ENCODE measurements at places on chromosomes 3 and 15.

DNA sequence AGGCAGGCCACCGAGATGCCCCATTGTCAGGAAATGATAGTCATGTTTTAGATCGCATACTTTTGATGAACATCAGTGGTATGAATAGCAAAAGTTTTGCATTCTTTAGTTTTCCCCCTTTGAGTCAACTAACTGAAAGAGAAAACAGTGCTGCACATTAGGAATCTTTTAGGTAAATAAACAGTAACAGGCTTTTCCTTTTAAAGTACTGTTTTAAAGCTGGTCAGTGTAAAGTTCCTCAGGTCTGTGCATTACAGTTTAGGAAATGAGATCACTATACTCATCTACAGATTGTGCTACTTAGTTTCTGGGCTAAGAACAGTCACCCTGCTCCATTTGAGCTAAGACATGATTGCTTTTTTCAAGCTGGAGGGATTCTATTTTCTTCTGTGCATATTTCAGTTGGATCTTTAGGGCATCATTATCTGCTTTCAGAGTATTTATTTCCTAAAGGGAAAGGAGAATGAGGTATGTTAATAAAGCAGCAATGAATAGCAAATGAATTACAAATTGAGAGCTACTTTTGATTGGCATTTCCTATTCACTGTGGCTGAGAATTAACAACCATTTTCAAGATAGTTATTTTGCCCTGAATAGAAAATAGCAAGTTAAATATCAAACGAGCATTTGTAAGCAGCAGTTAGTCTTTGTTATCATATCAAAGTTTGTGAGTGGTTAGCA lies 36.5 kb downstream of the FAM98B start:
- DNase-seq, result no peak

- DNase-seq, result no peak
Measured at GRCh38 chr3:114128231-114128630, 50.6 kb downstream of the DRD3 start.

DNA sequence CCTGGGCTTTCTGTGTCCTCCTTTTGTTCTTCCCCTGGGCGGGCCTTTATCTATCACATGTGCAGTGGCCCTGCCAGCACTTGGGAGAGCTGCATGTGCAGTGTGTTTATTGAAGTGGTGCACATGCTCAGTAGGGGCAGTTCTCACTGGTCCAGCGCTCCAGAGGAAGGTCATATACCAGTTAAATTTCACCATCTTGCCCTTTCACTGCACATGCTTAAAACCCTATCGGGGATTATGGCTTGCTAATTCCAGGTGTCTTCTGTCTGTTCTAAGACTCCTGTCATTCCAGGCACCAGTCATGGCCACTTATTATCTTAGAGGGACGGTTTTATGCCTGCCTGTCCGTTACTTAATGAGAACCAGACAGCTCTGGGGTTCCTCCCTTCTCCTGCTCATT lies 52.2 kb downstream of the ROPN1B start:
- no peak for DNase-seq

DNA sequence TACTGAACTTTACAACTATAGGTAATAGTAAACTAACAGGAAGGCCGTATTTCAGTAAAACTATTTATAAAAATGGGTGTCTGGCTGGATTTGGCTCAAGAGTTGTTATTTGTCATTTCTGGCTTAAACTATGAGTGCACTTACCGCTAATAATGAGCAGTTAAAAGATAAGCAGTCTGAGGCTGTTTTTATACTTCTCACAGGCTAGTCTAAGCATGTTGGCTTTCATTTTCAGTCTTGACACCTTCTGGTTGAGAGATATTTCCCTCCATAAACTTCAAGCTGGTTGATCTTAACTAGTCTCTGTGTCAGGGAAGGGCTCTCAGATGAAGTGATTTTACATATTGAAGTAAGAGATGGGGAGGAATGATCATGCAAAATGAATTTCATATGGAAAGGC lies 96.1 kb downstream of the RSRC1 start:
- DNase-seq, result no peak

DNA sequence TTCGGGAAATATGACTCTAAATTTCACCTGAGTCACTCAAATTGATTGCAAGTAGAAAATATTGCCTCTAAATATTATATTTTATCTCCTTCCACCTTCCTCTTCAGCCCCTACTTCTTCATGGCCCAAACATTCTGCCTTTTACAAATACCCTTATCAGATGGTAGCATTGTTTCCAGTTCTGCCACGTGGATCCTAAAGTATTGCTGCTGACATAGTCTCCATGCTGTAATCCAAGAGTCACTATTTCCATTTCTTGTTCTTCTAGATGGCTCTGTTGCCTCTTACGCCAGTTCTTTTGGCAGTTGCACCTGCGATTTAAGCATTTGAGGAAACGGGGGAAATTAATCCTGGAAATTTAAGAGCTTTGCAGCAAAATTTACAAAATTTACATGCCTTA lies 13.6 kb downstream of the LMOD3 start:
- no peak for DNase-seq

GRCh38 chr3:180319461-180319860 lies 282.5 kb upstream of the TTC14 start:
- DNase-seq, result no peak

GRCh38 chr3:101722394-101723173 lies 1.8 kb upstream of the CEP97 start:
- DNase-seq, result no peak

DNA sequence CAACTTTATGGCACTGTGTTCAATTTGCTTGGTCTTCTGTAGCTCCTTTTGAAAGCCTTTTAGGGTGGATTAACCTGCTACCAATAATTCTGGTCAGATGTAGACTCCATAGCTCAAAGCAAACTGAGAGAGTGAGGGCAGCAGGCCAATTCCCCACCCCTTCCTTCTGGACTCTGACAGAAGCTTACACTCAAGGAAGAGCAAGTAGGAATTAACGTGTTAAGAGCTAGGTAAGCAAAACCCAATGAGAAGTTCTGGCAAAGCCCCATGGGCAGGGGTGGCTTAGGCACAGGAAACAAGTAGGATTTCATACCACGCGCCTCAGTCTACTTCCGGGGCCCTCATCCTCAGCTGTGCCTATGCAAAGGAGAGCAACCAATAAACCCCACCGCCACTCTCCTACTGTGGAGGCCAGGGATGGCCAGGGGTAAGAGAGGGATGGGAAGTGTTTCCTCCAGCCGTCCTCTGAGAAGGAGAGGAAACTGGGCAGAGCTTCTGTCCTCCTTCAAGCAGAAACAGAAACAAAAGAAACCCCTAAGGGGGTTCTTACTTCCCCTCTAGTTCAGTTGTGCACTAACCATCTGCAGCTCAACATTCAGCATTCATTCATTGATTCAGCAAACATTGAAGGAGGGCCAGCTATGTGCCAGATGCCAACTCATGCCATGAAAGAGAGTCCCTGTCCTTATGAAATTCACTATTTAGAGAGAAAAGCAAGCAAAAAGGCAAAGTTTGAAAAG lies 12.6 kb downstream of the CCR5 start:
- no peak for DNase-seq

- no peak for DNase-seq
Measured at GRCh38 chr3:102329561-102329960, 105.3 kb upstream of the ZPLD1 start.

GRCh38 chr15:100669260-100669659 lies 66.9 kb downstream of the ASB7 start:
- DNase-seq, result no peak

DNA sequence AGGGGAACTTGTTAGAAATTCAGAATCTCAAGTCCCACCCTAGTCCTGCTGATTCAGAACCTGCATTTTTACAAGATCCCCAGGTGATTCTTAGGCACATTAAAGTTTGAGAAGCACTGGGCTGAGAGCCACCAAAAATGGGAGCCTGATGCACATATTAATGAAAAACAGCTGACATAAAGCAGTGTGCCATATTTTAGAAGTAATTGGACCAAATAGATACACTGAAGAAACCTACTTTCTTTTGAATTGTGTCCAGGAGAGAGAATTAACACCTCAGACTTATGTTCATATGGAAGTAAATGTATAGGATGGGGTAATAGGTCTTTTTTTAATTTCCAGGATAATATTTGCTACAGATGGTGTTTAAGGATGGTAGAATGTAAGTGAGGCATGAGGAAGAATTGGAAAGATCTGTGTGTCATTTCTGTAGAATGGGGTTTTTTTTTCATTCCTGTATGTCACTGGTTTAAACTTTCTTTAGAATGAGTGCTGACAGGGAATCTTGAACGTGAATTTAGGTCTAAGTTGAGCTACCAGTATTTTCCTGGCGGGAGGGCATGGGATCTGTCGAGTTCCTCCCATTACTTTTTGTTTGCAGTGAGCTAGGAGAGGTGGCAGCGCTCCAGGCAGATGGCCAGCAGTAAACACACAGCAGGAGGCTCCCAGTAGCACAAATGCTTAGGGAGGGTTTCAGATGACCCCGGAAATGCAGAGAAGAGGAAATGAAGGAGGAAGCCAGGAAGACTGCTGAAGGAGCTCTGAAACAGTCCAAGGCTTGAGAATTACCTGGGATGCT lies 185.6 kb downstream of the PLCL2 start:
- no peak for DNase-seq

DNA sequence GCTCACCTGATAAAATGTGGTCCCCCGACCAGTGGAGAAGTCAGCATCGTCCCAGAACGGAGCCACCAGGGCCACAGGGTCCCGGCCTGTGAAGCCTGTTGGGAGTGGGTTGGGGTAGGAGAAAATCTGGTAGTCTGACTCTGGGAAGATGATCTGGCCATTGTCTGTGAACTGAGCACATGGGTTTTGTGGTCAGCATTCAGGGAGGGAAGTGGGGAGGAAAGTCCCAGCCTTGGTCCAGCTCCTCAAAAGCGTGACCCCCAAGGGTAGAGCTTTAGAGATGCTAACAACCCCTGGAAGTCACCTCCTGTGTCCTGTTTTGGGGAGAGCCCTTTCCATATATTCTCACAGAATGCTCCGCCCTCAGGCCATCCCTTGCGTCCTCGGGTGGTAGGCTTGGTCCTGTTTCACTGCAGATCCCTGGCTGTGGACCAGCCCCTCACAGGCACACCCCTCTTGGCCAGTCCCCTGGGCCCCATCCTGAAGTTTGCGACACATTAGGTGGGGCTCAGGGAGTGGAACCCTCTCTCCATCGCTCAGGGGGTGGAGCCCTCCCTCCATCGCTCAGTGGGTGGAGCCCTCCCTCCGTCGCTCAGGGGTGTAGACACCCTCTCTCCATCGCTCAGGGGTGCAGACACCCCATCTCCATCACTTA lies 40.0 kb downstream of the MUC4 start:
- no peak for DNase-seq

DNA sequence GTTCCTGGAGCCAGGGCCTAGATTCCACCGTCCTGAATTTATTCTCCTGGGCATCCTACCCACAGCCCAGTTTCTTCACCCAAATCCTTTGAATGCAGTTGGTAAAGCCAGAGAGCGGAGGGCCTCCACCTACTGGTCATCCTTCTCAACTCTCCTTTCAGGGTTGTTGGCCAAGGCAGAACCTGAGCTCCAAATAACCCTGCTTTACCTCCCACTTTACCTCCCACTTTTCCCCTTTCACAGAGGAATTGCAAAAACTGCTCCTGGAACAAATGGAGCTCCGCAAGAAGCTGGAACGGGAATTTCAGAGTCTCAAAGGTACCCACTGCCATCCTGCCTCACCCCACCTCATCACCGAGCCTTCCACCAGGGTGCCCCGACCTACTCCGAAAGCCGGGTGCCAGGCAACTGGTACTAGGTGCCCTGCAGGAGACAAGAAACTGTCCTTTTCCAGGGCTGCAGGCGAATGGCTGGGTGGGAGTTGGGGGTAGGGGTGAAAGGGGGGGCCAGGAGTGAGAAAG lies 6.8 kb downstream of the SKOR1 start:
- DNase-seq, result no peak

- DNase-seq, result no peak
Measured at GRCh38 chr15:70703096-70703878, 60.1 kb downstream of the UACA start.

DNA sequence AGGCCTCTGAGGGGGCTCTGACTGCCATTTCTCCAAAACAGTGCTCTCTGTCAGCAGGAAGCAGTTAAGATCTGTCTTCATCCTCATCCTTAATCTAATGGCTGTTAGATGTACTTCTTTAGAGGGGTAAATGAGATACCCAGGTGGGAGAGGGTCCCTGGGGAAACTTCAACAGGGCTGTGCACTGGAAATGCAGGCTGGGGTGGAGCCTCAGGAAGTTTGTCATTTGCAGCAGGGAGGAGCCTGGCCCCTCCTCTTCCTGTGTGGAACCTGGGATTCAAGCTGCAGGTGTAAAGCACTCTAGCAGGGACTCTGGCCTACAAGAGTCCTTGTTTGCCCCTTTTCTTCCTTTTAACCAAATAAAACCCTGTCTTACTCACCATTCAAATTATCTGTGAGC lies 1173.6 kb downstream of the OTOL1 start:
- DNase-seq, result no peak

- no peak for DNase-seq
Measured at GRCh38 chr3:174873832-174874657, 14.9 kb downstream of the NAALADL2 start.

DNA sequence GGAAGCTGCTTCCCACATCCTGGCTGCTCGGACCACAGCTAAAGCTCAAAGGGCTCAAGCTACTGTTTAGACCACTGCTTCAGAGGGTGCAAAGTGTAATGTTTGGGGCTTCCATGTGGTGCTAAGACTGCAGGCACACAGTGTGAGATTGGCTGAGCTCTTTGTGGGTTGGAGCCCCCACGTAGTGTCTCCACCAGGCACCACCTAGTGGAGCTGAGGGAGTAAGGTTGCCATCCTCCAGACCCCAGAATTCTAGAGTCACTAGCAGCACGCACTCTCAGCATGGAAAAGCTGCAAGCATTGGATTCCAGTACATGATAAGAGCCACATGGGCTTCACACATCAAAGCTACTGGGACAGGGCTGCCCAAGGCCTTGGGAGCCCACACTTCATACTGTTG lies 9.3 kb downstream of the MKRN3 start:
- no peak for DNase-seq

Data from esophagus squamous epithelium (tissue), 5 donors.